ENCODE measurements at places on chromosomes 5 and 9.

- no peak for DNase-seq
Observed at GRCh38 chr5:79189439-79190234, 46.3 kb upstream of the JMY start.

DNA sequence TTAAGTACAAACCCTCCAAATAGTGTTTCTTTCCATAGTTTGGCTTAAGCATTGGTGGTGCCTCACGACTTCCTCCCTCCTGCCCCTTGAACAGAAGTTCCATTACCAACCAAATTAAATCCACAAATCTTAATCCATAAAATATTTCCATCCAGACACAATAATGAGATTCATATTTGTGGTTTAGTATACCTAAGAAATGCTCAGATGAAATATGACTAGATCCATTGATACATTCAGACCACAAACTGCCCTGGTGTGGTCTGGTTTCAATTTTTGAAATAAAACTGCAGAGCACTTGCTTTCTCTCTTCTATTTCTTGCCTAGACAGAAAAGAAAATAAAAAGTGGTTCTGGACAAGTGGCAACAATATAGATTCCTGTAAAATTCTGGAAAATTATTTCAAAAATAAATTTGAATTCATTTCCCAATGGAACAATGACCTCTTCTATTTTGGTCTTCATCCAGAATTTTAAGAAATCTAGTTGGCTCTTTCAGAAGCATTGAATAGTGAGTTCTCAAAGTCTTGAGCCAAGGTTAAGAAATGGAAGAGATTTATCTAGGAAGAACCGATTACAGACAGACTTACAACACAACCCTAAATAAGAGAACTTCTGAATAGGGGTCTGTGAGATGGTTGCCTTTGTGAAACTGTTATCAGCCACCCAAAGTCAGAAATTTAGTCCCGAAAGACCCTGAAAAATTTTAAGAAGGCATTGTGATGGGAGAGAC, 14.0 kb downstream of the TNC start:
- no peak for DNase-seq

DNA sequence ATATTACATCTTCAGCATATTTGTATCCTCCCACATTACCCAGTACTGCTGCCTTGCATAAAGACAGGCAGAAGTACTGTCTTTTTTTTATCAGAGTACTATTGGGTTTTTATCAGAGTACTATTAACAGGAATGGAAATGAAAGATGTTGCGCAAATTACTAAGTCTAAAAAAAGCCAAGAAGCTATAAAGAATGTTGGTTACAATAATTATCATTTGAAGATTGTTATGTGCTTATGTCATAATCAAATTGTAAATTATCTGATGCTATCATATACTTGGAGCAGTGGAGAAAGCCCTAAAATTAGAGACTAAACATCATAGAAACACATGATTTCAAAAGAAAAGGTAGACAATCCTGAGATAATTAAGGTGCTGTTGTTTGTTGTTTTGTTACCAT, 188.8 kb downstream of the CCDC192 start:
- DNase-seq, result no peak

DNA sequence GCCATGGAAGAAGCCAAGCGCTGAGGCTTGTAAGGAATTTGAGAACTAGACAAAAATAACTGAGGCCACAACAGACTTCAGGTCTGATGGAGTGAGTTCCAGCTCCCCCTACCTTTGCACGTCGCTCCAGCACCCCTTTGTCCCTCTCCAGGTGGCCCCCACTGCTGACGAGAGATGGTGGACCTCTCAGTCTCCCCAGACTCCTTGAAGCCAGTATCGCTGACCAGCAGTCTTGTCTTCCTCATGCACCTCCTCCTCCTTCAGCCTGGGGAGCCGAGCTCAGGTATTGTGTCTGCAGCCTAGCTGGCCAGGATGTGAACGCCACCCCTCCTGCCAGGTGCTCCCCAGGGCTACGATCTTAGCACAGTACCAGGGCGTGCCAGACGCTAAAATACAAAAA, 5.2 kb downstream of the BTNL9 start:
- no peak for DNase-seq

- DNase-seq, result no peak
Observed at GRCh38 chr9:116251366-116251765, 97.8 kb downstream of the PAPPA start.

GRCh38 chr5:175809531-175810121, 61.8 kb upstream of the CPLX2 start:
- no peak for DNase-seq

GRCh38 chr9:130888146-130888885, 8.3 kb downstream of the QRFP start:
- no peak for DNase-seq

GRCh38 chr5:113213551-113214425, 221.0 kb downstream of the TSSK1B start:
- DNase-seq, result no peak

- no peak for DNase-seq
Observed at GRCh38 chr9:137175345-137175961, 3.6 kb upstream of the TMEM210 start.

All from CD4-positive, alpha-beta T cell treated with Interleukin-15 for 4 hours (primary cell).